ENCODE measurements at places on chromosomes 5 and 9. TPM values are rescaled to one million over a fixed set of nuclear protein-coding genes. Genes with fewer than 3 reads are reported as not detected.

GLDC gene
- total RNA-seq = not detected

SLIT3 gene
- not detected for total RNA-seq

FYB1 gene
- 517 TPM for total RNA-seq

PCDHGA7 gene
- total RNA-seq = not detected

FGF10 gene
- total RNA-seq = not detected

IDNK gene
- 10.3 TPM for total RNA-seq

ACOT12 gene
- total RNA-seq = not detected

DNA sequence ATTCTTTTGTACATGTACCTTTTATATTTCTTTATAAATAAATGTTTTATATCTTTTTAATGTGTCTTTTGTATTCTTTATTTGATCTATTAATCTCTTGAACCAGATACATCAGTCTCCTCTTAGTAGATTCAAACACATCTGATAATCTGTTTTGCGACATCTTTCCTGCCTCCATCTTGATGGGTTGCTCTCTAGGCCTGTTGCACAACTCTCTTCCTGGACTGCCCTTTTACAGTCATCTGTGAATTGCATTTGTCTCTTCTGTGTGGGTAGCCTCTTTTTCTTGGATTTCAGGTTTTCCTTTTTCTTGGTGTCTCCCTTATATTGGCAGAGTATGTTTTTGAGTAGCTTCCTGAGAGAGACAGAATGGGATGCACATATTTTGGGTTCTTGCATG, 6.2 kb downstream of the ZFYVE16 start:
- H3K27me3 ChIP-seq = no peaks in the 10 kb centered on the region

- no peak for DNase-seq
- H3K36me3 ChIP-seq = no peaks in the 10 kb centered on the region
- no peak overlapping the region for H3K27ac ChIP-seq
- H3K27me3 ChIP-seq = no peaks in the 10 kb centered on the region
- no peak overlapping the region for H3K4me3 ChIP-seq
- H3K4me1 ChIP-seq = no peaks in the 10 kb centered on the region
Observed at GRCh38 chr9:81455462-81456219, 233.7 kb downstream of the TLE1 start.

DNA sequence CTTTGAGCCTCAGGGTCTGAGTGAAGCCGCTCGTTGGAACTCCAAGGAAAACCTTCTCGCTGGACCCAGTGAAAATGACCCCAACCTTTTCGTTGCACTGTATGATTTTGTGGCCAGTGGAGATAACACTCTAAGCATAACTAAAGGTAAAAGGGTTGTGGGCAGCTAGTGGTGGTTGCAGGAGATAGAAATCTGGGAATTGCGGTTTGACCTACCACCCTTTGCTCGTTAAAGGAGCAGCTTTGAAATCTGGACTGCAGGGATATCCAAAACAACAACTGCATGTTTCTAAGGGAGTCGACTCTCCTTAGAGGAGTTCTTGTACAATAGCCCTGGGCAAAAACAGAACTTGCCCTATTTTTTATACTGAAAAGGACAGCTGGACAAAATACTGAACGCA, 19.0 kb downstream of the ABL1 start:
- peaks cover 3% of the 10 kb centered on the region for H3K36me3 ChIP-seq
- no peak for DNase-seq
- H3K4me3 ChIP-seq = no peak overlapping the region
- H3K27me3 ChIP-seq = no peaks in the 10 kb centered on the region

DNA sequence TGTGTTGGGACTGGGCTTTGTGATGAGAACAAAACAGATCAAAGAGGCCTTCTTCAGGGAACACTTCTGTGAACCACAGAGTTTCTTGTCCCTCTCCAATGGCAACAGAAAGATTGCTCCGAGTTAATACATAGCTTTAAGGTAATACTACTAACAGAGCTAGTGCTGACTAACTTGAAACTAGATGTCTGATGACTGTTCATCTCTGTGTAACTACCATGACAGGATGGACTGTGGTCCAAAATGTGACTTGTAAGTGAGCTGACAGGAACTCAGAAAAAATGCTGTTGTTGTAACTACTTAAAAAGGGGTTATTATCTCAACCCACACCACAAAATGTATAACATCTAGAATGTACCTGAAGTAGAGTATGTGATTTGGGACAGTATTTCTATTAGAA, 630.2 kb upstream of the DMAC1 start:
- no peak overlapping the region for H3K4me3 ChIP-seq
- no peak for DNase-seq
- H3K4me1 ChIP-seq = peaks cover 24% of the 10 kb centered on the region

DNA sequence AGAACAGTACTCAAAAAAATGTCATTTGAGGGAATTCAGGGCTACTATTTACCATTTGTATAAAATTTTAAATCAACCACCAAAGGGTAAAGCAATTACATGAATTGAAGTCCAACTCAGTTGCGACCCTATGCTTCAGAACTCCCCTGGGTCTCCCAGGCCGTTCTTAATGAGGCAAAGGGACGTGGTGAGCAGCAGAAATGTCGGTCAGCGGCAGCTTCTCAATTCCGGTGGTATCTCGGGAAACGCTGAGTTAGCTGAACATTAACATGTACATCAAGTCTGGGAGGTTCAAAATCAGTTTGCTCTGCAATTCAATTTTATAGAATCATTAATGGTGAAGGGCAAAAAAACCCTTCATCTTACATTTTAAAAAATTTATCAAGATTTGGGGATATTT, 173.2 kb downstream of the DIRAS2 start:
- no peak overlapping the region for H3K4me3 ChIP-seq
- peaks cover 18% of the 10 kb centered on the region for H3K27me3 ChIP-seq
- no peaks in the 10 kb centered on the region for H3K4me1 ChIP-seq
- DNase-seq = no peak
- no peak overlapping the region for H3K27ac ChIP-seq

DNA sequence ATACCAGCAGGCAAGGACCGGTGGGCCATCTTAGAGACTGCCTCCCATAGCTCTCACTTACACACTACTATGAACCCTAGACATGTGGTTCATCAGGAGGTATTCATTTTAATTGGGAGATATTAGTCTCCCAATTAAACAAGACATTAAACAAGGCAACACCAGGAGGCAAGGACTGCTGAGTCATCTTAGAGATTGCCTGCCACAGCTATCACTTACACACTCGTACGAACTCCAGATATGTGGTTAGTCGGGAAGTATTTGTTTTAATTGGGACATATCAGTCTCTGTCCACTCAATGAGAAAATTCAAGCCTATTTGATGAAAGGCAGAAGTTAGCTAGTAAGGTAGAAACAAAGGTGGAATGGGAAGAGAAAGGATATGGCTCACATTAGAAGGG, 343.9 kb downstream of the NFIB start:
- H3K4me3 ChIP-seq = no peak overlapping the region
- no peak overlapping the region for H3K27ac ChIP-seq
- no peaks in the 10 kb centered on the region for H3K36me3 ChIP-seq
- DNase-seq = no peak

DNA sequence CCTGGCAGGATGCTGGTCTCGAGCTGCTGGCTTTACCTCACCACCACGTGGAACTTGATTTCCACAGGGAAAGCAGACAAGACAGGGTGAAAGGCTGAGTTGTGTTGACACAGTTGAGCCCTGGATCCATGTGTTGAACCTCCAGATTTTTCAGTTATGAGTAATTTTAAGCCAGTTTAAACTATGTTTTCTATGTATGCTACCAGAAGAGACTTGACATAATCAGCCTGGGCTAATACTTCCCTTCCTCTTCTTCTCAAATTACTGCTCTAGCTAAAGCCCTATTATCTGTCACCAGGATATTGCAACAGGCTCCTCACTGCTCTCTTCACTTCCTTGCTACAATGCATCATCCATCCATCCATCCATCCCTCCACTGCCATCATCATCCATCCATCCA, 12.0 kb upstream of the PHYKPL start:
- H3K4me1 ChIP-seq = peaks cover 19% of the 10 kb centered on the region
- no peak overlapping the region for H3K4me3 ChIP-seq
- no peaks in the 10 kb centered on the region for H3K36me3 ChIP-seq

DNA sequence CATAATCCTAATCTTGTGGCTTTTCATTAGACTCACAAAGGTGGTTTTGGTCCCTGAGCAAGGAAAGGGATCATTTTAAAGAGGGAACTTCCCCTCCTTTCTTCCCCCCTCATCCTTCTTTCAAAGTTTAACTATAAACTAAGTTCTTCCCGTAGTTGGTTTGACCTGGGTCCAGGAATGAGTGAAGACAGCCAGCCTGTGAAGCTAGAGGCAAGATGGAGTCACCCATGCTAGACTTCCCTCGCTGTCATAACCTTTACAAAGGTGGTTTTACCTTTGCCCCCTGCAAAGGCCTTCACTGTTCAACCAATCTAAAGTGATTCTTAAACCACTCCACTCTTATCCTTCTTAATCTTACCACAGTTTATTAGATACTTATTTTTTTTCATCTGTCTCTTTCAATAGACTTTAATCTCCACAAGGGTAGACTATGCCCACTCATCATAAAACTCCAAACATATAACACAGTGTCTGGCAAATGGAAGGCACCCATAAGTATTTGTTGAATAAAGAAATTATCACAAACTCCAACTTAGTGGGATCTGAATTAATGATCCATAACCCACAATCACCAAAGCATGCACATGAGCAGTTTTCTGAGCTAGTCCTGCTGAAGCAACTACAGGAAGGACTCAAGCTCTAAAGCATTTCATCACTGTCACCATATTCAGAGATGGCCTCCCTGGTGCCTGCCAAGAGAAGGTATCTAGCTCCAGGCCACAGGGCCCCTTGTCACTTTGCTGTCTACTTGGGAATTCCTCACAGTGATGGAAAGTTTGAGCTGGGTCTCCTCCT, 369.0 kb downstream of the SPOCK1 start:
- no peaks in the 10 kb centered on the region for H3K36me3 ChIP-seq
- no peak overlapping the region for H3K4me3 ChIP-seq
- H3K27me3 ChIP-seq = peaks cover 3% of the 10 kb centered on the region

DNA sequence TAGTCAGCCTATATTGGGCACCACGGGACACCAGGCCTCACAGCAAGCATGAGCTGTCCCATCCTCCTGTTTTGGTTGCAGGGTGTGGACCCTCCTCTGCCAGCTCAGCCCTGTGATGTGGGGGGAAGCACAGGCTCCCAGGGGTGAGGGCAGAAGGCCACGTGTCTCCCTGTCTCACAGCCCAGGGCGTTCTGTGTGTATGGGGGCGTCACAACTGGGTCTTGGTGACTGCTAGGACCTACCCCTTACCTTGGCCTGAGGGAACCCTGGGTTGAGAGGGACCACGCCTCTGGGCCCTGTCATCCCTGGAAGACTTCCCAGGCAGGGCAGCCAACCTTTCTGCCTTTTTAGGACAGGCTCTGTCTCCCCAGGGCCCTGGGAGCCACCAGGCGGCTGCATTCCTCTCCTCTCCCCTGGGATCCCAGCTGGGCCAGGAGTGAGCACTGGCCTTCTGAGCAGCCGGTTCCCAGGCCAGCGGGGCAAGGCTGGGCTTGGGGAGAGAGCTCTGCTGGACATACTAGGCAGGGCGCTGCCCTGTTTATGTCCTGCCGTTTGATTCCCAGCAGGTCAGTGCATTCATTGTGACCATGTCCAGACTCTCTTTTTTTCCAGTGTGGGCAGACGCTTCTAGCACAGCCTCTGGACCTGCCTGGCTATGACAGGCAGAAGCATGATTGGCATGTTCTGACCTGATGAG, 97.4 kb downstream of the DAB2IP start:
- peaks cover 7% of the 10 kb centered on the region for H3K4me1 ChIP-seq
- no peak for DNase-seq
- no peak overlapping the region for H3K4me3 ChIP-seq
- no peaks in the 10 kb centered on the region for H3K36me3 ChIP-seq

- peaks cover 42% of the 10 kb centered on the region for H3K27me3 ChIP-seq
- peaks cover 15% of the 10 kb centered on the region for H3K4me1 ChIP-seq
- no peaks in the 10 kb centered on the region for H3K36me3 ChIP-seq
- no peak overlapping the region for H3K27ac ChIP-seq
- no peak for DNase-seq
Observed at GRCh38 chr5:132274050-132274792, 16.7 kb downstream of the PDLIM4 start.

DNA sequence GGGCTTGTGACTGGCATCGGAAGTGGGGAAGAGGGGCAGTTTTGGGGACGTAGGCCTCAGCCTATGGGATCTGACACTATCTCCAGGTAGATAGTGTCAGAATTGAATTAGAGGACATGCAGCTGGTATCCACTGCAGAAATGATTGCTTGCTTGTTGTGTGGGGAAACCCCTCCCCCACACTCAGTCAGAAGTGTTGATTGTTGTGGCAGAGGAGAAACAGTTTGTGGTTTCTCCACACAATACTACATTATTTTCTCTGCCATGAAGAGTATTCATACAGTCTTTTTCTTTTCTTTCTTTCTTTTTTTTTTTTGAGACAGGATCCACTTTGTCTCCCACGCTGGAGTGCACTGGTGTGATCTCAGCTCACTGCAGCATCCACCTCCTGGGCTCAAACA, 113.9 kb downstream of the ARRDC3 start:
- no peak for DNase-seq
- peaks cover 13% of the 10 kb centered on the region for H3K4me1 ChIP-seq
- H3K27me3 ChIP-seq = no peaks in the 10 kb centered on the region
- H3K4me3 ChIP-seq = no peak overlapping the region
- no peak overlapping the region for H3K27ac ChIP-seq

DNA sequence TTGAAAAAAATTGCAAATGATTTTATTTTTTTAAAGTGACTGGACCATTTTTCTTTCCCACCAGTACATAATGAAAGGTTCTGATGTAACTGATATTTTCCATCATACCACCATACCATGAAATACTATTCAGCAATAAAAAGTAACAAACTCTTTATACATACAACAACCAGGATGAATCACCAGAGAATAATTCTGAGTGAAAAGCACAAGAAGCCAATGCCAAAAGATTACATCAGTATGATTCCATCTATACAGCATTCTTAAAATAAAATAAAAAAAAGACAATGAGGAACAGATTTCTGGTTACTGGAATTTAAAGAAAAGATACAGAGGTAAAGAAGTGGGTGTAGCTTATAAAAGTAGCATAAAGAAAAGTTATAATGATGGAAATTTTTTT, 423.7 kb upstream of the ST8SIA4 start:
- H3K27me3 ChIP-seq = peaks cover 12% of the 10 kb centered on the region
- DNase-seq = no peak
- H3K36me3 ChIP-seq = peaks cover 3% of the 10 kb centered on the region

GRCh38 chr5:2756211-2757152, 5.0 kb upstream of the IRX2 start:
- no peak overlapping the region for H3K27ac ChIP-seq
- peaks cover 9% of the 10 kb centered on the region for H3K4me1 ChIP-seq
- peak overlapping the region; percentile 67 for H3K4me3 ChIP-seq

Measured in T-helper 17 cell (primary cell).